Pericardium fibroblast (primary cell): ENCODE measurements at places on chromosomes 11 and 22. TPM values are rescaled to one million over a fixed set of nuclear protein-coding genes. Genes with fewer than 3 reads are reported as not detected.

Gene MS4A4A
- not detected in 2 replicates for total RNA-seq

Gene SULT4A1
- total RNA-seq = 0.58 and 2.0 TPM in 2 replicates

Gene CDK2AP2
- 26.0 and 47.0 TPM in 2 replicates for total RNA-seq

Gene OR8G1
- total RNA-seq = not detected in 2 replicates

Gene PRRG4
- total RNA-seq = not detected in 2 replicates

Gene CD3G
- not detected in 2 replicates for total RNA-seq

Gene MAPK8IP1
- 8.6 and 10.0 TPM in 2 replicates for total RNA-seq

Gene GPHA2
- total RNA-seq = 0.35 TPM in 1 of 2 replicates, not detected in the other

Gene CASP5
- not detected in 2 replicates for total RNA-seq

Gene MMP12
- not detected in 2 replicates for total RNA-seq

Gene ABTB2
- total RNA-seq = 3.3 and 4.9 TPM in 2 replicates

Gene UBE4A
- total RNA-seq = 29.8 and 30.5 TPM in 2 replicates
